HCT116 (cell line): ENCODE measurements at places on chromosomes 7 and 10.

DNA sequence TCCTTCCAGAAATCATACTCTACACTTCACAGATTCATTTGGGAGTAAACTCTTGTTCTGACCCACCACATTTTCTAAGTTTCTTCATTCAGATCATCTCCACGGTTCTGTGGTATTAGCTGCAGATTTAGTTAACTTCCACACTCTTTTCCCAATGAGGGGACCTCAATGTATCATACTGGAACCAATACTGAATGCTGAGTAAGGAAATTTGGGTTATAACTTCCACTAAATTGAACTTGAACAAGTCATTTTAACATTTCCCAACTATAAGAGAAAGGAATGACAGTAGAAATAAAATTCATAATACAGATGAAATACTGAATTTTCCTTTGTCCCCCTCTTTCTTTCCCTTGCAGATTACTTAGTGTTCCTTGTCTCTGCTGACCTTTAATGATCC is 131.4 kb downstream of the VPS41 start:
- DNase-seq: no peak

GRCh38 chr7:117148971-117149370 is 173.9 kb downstream of the WNT2 start:
- no peak for DNase-seq

GRCh38 chr7:2005786-2006185 is 227.0 kb downstream of the MAD1L1 start:
- DNase-seq: no peak

DNA sequence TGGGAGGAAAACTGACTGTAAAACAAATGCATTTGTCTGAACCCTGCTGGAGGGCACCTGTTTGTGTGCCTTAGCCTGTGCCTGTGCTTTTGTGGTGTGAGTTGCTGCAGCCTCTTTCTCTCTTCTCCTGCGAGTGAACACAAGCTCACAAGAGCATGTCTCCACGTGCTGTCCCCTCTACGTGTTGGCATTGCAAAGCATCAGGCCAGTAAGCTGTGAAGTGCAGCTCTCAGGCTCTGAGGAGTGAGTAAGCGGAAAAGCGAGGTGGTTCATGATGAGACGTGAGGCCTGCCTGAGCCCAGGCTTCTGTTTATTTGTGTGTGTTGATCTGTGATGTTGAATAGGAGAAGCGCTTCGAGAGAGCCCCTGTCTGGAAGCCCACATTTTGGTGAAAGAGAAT is 85.6 kb upstream of the PDCD4 start:
- no peak for DNase-seq

DNA sequence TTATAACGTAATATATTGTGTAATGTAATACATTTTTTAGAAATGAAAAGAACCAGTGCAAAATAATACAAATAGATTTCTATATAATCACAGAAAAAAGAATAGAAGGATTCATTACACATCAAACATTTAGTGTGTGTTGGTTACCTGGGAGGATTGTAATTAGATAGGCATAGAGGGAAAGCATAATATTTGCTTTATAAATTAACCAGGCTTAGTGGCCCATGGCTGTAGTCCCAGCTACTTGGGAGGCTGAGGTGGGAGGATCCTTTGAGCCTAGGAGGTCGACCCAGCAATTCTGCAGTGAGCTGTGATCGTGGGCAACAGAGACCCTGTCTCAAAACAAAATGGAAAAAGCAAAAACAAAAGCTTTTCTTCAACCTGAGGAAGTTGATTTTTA is 5.0 kb upstream of the CNOT4 start:
- no peak for DNase-seq

- no peak for DNase-seq
Observed at GRCh38 chr10:8247191-8247590, 192.7 kb downstream of the GATA3 start.

DNA sequence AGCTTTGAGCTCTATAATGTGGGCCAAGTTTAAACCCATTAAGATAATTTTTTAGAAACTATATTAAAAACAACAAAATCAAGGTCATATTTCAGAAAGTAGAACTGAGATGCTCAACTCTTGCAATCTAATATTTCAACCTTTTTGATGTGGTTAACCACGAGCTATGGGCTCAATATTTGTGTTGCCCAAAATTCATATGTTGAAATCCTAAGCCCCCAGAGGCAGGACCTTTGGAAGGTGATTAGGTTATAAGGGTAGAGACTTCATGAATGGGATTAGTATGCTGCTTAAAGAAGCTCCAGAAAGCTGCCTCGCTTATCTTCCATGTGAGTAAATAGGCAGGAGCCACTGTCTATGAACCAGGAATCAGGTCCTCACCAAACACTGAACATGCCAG is 284.4 kb downstream of the CRPPA start:
- DNase-seq: no peak

GRCh38 chr7:77626586-77627308 is 69.5 kb upstream of the RSBN1L start:
- no peak for DNase-seq

DNA sequence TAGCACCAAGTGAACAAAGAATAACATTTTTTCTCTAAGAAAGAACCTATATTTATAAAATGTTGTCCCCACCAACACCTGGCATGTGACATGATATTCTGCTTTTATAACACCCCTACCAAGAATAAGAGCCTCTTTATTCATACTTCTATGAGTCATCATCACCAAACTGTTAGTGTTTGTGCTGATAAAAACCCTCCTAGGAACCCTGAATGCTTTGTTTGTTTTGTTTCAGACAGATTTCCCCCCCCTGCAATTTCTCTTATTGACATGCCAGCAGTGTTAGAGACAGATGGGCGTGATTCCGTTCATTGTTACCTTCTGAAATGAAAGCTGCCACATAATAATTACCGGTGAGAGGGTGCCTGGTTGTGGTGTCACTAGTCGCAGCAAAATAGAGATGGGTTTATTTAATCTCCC is 651.1 kb downstream of the SORCS1 start:
- no peak for DNase-seq

DNA sequence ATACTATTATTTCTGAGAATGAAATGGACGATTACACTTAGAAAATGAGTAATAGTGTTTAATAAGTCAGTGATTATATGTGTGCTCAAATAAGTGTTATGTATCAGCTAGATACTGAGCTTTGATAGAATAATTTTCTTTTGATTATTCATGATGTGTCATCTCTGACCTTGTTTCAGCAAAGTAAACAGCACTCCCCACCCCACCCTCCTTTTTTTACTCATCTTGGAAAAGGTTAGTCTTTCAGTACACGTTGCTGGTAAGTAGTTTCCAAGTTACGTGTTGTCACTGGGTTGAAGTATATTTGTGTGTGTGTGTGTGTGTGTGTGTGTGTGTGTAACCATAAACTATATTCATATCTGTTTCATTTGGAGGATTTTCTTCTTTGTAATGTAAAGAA is 84.1 kb downstream of the GNAI1 start:
- peak; percentile 88 for DNase-seq

- DNase-seq: no peak
Observed at GRCh38 chr10:43772171-43772570, 123.5 kb upstream of the ZNF32 start.

DNA sequence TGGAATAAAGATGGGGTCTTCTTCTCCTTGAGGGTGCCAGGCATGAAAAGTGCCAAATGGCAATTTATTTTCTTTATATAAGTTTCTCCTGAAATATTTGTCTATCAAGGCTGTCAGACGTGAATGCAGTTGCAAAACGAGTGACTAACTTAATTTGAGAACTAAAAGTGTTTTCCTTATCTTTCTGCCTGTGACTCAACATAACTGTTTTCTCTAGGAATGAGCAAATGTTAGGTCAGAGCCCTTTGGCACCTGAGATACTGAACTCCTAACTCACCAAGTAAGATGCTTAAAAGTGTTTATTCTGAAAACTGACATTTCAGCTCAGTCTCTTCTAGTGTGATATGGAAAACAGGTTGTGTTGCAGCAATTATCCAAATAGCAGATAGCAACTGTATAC is 197.0 kb downstream of the STK31 start:
- DNase-seq: no peak

- no peak for DNase-seq
Observed at GRCh38 chr10:19713800-19714525, 102.3 kb upstream of the PLXDC2 start.

DNA sequence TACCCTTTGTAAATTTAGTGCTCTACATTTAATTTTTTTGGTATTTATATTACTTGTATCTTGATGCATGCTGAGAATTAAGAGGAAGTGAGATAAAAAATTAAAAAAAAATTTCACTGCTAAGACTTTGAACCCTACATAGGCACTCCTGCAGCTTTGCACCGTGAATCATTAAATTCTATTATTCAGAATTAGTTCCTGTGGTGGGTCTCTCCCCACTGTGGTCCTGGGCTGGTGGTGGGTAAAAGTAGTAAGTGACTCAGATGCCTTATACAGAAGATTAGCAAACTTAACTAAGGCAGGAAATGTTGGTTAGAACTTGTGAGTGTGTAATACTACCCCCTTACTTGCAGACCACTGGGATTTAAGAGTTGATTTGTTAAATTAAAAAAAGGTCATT is 72.6 kb downstream of the AP3M1 start:
- DNase-seq: no peak

GRCh38 chr7:1197997-1198625 is 34.6 kb upstream of the UNCX start:
- no peak for DNase-seq

- peak; percentile 54 for DNase-seq
Observed at GRCh38 chr7:75994388-75995051, at the start of gene TMEM120A. TSS of gene TMEM120A (minus strand) at chr7:75994595. CDS start at chr7:75994570, 25 bp downstream.

DNA sequence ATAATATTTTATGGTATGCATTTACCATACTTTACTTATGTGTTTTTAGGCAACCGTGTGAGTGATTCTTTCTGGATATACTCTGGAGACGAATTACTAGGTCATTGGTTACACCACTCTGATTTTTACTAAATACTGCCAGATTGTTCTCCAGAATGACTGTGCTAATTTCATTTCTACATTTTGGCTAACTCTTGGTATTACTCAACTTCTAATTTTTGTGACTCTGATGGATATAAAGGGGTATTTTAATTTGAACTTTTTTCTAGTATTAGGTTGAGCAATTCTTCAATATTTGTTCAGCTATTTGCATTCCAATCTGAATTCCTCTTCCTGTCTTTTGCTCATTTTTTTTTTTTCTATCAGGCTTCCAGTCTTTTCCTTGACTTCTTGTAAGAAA is 223.6 kb downstream of the MDFIC start:
- DNase-seq: no peak

- no peak for DNase-seq
Observed at GRCh38 chr10:72270607-72271281, 3.0 kb upstream of the DDIT4 start.

DNA sequence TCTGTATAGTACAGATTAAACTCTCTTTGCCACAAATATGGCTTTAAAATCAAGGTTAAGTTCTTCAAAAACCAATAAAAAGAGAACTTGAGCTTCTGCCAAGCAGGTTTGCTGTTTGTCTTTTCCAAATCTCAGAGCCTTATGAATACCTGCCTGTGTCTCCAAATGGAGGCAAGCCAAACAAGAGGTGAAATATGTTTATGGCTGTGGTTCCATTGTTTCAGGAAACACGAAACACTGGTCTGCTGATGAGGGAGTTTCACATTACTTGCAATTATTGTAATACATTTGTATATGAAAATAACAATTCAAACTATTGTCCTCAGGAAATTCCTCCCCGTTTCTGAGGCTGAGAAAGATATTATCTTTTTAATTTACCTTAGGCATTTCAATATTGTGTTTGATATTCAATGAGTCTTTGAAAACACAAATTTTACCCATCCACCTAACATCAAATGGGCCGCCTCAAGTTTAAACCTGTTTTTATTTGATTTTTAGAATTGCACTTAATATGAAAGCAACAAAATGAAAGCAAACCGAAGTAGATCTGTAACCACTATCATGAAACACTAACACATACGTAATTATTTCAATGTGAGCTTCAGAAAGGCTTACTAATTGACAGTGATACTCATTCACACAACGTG is 359.3 kb downstream of the HGF start:
- no peak for DNase-seq

DNA sequence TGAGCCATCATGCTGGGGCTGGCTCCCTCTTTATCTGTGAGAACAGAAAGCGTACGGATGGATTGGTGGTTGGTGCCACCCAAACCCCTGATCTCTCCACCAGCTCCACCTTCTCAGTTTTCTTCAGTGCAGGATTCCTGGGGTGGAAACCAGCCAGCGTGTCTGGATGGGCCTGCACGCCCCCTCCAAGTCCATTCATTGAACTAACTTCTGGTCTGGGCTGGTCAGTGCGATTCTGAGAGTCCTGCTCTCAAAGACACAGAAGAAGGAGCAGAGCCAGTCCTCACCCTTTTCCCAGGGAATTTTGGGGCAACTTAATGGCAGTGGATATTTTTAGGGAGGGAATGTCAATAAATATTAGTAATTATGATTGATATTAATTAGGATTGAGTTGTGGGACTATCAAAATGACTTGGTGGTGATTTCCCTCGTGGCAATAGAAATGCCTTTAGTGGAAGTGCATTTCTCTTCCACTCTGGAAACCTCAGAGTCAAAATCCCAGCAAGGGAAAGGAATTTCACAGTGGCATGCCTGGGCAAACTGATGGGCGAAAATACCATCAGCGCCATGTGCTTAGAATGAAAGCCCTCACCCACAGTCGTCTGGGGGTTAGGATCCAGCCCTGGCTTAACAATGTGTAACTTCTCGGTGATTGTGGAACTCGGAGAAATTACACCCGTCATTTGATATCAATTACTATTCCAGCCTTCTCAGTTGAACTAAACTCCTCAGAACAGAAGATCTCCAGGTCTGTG is 69.3 kb upstream of the EEPD1 start:
- DNase-seq: no peak

GRCh38 chr10:97718659-97719142 is 5.2 kb downstream of the MARVELD1 start:
- DNase-seq: peak; percentile 75

DNA sequence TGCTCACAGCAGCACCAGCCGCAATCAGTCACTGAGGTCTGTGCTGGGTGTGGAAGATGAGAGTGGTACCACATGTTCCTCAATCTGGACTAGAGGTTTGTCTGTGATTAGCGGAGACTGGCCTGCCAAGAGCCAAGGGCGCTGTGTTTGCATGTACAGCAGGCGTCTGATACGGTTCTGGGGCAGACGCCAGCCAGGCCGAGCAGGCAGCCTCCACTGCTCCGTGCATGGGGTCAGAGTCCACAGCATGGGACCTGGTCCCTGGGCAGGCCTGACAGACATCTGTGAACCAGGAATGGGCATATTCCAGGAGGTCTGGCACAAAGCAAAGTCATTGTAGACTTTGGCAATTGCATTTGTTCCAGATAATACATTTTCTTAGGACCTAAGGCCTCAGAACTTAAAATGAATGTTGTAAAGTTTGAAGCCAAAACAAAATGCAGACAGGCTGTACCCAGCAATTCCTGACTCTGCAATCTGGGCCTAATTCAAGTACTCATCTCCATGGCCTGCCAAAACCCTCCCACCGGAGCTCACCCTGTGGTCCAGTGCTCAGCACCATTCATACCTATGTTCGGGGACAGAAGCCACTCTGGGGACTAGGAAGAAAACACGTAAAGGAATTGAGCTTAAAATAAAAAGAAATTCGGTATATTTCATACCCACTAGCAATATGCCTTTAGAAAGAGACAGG is 50.0 kb upstream of the FAM20C start:
- DNase-seq: no peak
